ENCODE measurements at places on chromosomes 2 and 18.

- no peak for DNase-seq
These were observed 76.2 kb upstream of the STK39 start for GRCh38 chr2:168323529-168324021.

- DNase-seq = no peak
These were observed 130.6 kb downstream of the SPOPL start for GRCh38 chr2:138632066-138632620.

DNA sequence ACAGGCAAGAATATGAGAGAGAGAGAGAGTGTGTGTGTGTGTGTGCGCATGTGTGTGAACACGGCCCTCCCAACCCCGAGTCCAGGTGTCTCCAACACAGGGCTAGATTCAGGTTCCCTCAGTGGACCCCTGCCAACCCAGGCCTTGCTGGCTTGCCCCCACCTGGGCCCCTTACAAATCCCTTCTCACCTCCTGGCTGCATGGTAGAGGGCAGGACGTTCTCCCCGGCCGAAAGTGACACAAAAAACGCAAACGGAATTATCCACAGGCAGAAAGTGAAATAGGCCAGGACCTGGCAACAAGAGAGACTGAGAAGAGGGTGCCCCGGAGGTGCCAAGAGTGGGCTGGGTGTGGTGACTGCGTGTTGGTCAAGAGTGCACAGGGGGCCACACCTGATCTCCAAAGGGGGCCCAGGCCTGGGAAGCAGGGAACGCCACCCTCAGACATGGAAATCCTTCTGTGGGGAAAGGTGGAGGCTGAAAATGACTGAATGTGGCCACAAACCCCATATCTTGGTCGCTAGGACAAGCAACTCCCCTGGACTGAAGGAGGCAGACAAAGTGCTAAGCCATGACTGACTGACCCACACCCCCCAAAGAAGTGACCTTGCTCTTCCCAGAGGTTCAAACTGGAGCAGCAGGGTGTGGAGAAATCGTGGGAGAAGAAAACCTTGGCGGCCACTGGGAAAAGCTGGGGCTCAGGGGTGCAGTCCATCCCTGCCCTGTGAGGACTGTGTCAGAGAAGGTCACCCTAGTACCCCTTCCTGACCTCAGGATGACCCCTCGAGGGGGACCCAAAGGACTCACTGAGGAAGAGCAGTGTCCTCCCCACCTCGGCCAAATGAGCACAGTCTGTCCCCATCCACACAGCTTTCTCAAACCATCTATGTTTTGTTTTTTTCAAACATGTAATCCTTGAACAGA is 5.7 kb downstream of the TEX261 start:
- DNase-seq = no peak

- DNase-seq = no peak
These were observed 55.1 kb upstream of the LDAH start for GRCh38 chr2:20877960-20878359.

GRCh38 chr2:27152796-27153464 is 4.1 kb downstream of the TCF23 start:
- no peak for DNase-seq

- no peak for DNase-seq
These were observed 10.0 kb downstream of the RNF144A start for GRCh38 chr2:6927186-6927585.

GRCh38 chr2:3814706-3815245 is 111.4 kb downstream of the DCDC2C start:
- DNase-seq = no peak
